ENCODE measurements at places on chromosomes 12 and 14.
A peak's percentile ranks its signal among the peaks of the same experiment; 100 is the strongest.

DNA sequence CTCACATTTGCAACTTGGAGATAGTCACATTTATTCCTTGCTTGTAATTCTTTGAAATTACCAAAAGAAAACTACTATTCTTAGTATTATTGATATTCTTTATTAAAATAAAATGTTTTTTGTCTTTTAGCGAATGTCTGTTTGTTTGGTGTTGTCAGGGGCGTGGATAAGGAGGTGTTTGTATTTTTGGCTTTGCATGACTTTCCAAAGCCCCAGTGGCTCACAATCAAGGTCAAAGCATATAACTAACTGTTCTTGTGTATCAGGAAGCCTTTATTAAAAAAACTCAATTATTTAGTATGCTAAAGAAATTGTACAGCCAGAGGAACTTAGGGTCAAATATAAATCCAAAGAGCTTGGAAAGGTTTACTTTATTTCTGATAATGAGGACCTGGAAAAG, 17.9 kb downstream of the GPHB5 start:
- DNase-seq: no peak

GRCh38 chr12:112848972-112849371, 57.4 kb downstream of the RPH3A start:
- no peak for DNase-seq

DNA sequence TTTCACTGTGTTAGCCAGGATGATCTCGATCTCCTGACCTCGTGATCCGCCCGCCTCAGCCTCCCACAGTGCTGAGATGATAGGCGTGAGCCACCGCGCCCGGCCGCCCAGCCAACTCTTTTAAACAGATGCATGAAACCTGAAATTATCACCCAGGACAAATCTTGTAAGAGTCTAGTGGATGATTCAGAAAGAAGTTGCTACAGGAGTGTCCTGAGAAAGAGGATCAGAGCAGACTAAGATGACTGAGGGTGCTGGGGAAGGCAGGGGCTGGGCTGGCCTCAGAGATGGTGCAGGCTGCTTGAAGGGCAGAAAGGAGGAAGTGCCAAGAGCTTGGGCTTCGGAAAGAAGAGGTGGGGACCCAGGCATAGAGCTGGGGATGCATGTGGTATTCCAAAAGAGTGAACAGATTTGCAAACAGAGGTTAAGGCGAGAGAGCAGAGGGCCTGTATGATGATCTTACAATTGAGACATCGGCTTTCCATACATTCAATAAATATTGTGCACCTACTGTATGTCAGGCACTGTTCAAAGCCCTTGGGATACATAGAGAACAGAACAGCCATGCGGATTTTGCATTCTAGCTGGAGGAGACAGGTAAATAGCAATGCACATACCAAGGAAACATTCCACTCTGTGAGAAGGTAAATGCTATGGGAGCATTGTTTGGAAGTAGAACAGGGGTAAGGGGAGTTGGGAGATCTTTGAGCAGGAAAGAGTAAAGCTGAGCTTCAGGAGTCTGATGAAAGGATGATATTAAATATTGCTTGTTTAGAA, 7.4 kb upstream of the CD9 start:
- no peak for DNase-seq

DNA sequence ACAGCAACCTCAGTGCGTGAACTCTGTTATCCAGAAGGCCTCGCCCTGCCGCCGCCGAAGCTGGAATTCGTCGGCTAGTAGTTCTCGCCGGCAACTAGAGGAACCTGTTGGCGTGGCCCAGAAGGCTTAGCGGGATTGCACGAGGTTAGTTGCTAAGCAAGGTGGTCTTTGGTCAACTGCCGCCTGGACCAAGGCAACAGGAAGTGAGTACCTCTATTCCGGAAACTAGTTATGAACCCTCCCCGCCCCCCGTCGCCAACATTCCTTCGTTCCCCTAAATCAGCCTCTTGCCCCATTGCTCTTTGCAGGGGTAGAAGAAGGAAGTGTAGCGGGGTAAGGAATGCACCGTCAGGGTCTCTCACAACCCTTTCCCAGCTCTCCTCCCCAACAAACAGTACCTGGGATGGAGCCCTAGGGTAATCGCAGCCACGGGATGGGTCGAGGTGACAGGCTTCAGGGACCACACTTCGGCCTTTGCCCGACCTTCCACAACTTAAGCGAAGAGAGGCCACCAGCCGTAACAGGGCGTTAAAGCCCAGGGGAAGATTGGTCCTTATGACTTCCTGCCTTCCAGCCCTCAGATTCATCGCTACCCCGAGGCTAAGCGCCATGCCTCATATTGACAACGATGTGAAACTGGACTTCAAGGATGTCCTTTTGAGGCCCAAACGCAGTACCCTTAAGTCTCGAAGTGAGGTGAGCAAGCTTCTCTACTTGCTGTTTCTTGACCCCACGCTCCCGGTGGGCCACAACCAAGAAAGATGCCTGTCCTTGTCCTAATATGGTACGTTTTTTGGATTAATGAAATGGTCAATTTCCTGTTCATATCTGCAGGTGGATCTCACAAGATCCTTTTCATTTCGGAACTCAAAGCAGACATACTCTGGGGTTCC, at the start of gene GMPR2:
TSS of gene GMPR2 (plus strand) at position 285 of the 893 bp plus-strand sequence. CDS start at position 610, 325 bp downstream.
- no peak for DNase-seq

DNA sequence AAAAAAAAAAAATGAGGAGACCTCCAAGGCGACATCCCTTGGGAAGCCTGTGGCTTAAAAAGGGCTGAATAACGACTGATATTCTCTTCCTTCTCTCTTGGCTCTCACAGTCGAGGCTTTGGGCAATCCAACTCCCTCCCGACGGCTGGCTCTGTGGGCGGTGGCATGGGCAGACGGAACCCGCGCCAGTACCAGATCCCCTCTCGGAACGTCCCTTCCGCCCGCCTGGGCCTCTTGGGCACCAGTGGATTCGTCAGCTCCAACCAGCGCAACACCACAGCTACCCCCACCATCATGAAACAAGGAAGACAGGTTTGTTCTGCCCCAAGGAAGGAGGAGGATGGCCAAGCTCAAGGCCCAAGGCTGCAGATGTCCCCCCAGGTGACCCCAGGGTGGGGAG, 127.8 kb downstream of the GCH1 start:
- no peak for DNase-seq

GRCh38 chr12:9776781-9777180, 16.1 kb upstream of the CD69 start:
- DNase-seq: no peak

GRCh38 chr14:99572173-99572999, 31.6 kb downstream of the CCDC85C start:
- DNase-seq: no peak

DNA sequence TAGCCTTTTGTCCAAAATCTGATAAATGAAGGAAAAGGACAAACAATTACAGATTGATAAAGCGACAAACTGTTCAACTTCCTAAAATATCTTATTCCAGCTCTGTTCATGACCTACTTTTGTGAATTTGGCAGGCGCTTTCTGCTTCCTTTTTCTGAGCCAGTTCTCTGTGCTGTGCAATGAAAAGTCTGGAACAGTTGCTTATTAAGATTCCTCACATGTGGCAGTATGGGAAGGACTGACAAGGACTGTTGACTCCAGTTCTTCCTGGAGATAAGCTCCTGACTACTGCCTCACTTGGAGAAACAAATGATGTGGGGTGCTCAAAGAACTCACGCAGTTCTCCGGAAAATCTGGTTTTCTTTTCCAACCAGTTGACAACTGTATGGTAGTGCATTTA, 58.3 kb upstream of the ANP32D start:
- no peak for DNase-seq

- no peak for DNase-seq
These were observed 119.2 kb downstream of the TMTC2 start for GRCh38 chr12:82805812-82806497.

DNA sequence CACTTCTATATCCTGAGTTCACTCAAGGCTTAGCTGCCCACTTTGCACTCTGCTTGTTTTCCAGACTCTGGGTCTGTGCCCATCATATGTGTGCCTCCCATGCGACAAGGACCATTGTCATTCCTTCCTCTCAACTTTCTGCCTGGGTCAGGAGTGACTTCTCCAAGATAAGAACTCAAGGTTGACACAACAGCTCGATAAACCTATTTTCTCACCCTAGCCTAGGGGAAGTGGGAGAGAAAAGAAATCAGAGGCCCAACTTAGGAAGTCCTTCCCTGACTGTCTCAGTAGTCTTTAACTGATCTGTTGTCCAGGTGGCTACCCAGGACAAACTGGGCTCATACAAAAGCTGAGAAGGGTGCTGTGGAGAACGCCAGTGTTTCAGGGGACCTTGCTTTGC, 1.7 kb downstream of the SMUG1 start:
- DNase-seq: no peak

DNA sequence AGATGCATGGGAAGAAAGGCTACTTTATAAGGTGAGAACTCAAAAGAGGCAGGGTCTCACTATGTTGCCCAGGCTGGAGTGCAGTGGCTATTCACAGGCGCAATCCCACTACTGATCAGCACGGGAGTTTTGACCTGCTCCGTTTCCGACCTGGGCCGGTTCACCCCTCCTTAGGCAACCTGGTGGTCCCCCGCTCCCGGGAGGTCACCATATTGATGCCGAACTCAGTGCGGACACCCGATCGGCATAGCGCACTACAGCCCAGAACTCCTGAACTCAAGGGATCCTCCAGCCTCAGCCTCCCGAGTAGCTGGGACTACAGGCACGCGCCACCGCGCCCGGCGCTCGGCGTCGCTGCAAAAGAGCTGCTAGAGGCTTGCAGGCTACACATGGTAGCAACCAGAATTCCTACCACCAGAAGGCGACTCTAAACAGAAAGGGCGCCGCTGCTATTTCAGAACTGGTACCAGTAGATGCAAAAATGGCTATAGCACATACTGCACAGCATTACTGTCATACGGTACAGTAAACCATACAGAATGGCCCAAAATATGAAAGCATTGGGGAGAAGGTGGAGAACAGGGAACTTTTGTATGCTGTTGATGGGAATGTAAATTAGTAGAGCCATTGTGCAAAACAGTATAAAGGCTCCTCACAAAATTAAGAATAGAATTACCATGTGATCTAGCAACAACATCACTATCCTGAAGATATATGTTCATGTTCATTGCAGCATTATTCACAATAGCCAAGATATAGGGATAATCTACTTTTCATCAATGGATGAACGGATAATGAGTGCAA, 1.2 kb upstream of the NEMF start:
- DNase-seq: peak; percentile 43

GRCh38 chr14:56378046-56378445, 201.6 kb upstream of the TMEM260 start:
- DNase-seq: no peak

DNA sequence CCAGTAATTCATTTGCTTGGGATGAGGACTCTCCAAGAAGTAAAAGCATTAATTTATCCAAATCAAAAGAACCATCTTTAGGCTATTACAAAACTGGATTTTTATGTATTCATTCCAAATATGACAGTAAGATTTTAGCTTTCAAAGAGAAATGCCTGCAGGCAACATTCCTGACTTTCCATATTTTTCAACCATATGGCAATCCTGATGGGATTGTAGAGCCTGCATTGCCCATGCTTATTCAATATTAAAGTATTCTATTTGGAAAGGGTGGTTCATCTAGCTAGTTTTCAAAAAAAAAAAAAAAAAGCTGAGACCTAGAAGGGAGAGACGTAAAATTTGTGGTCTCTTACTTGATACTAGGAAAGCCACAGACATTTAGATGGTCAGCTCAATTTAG, 1253.7 kb downstream of the LRFN5 start:
- no peak for DNase-seq

GRCh38 chr12:62660756-62661155, 194.1 kb downstream of the MON2 start:
- DNase-seq: no peak

DNA sequence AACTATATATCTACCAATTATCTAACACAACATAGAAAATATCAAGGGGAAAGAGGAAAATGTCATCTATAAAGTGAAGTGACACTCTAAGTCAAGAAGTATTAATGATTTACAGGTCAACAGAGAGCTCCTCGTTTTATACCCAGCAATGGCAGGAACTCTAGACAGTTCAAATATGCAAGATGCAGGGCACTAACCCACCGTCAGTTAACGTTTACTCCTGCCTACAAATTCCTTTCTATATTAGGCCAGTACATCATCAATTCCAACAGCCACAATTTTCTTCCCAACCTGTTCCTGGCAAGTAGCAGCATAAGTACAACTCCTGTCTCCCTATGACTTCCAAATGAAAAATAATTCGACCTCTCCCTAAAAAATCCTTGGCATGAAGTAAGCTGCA, 9.0 kb upstream of the KANSL2 start:
- DNase-seq: no peak

DNA sequence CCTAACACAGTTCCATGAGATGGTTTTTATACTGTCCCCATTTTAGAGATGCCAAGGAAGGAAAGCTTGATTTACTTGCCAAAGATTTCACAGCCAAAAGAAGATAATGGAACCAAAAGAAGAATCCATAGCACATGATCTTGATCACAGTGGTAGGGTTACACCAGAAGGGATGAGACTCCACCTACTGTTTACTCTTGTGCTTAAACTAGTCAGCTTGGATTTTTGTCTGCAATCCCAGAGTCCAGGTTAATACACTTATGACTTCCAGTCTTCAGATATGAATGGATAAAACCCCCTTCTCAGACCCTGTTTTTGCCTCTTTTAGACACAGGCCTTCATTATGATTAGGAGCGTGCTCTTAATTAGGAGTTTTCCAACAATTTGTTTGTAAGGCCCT, 454.2 kb downstream of the AEBP2 start:
- DNase-seq: no peak

GRCh38 chr12:112148031-112148513, 22.7 kb downstream of the TRAFD1 start:
- DNase-seq: no peak

DNA sequence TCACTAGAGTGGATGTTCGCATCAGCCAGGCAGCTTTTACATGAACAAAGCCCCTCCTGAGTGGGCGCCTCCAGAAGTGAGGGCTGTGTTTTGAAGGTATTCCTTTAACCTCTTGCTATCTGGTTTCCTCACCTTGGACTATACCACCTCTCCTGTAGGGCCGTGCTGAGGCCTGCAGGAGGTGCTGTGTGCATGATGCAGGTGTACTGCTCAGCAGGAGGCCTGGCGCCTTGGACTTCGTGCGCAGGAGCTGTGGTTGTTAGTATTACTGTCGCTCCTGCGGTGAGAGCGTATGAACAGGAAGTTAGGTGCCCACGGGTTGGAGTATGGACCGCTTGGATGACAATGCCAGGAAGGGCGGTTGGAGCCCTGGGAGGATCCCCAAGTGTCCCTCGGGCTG, 130.7 kb downstream of the TSPAN9 start:
- DNase-seq: no peak

- DNase-seq: no peak
These were observed 4.4 kb upstream of the TMTC2 start for GRCh38 chr12:82682326-82682725.

DNA sequence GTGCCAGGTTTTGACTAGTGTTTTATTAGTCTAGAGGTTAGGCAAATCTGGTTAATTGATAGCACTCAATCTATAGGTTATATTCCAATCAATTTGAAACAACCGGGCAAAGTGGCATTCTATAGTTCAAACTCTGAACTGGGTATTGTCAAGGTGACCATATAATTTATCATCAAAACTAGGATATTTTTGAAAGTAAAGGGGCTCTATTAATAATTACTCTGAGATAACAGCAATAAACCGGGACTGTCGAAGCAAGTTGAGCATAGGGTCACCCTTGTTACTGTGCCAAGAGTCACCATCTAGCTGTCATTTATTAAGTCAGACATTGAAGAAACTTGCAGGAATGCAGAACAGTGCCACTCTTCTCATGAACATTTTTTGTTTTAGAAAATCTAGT, 321.2 kb downstream of the RAD51B start:
- no peak for DNase-seq

GRCh38 chr12:72631926-72632685, 359.9 kb downstream of the TRHDE start:
- DNase-seq: no peak

Measured in activated CD8-positive, alpha-beta memory T cell treated with anti-CD3 and anti-CD28 coated beads for 1 hour (primary cell).